T1000 (cell line): ENCODE measurements at places on chromosomes 11 and 22.

- no peak for DNase-seq
These were observed 62.5 kb downstream of the SYTL2 start for GRCh38 chr11:85748455-85748891.

- no peak for DNase-seq
These were observed 21.8 kb downstream of the NUMA1 start for GRCh38 chr11:72058416-72059034.

GRCh38 chr11:120139316-120140069, 1.6 kb upstream of the TRIM29 start:
- no peak for DNase-seq

DNA sequence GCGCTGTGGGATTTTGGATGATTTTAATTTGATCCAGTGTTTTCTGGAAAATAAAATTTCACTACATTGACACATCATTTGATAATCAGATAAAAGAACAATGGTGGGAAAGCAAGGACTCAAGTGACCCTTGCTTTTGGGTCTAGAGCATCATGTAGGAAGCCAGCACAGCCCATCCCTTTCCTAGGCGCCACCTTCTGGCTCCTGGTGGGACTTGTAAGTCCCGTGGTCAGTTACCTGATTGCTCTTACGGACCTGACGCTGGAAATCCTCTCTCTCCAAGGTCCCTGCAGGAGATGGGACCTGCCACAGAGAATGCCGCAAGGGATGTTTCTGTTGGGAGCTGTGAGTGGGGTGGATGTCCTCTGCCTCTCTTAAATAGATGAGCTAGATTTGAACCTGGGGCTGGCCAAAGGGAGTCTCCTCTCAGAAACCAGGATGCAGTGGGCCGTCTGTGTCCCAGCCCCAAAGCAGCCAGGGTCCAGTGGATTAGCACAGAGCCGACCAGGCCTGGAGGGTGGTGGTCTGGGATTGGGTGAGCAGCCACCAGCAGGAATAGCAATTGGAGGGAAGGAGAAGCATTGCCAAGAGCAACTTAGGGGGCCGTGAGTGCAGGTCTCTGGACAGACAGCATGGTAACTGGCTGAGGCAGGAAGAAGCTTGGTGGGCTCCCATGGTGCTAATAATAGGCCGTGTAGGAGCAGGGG, 21.7 kb downstream of the TIMP3 start:
- no peak for DNase-seq

DNA sequence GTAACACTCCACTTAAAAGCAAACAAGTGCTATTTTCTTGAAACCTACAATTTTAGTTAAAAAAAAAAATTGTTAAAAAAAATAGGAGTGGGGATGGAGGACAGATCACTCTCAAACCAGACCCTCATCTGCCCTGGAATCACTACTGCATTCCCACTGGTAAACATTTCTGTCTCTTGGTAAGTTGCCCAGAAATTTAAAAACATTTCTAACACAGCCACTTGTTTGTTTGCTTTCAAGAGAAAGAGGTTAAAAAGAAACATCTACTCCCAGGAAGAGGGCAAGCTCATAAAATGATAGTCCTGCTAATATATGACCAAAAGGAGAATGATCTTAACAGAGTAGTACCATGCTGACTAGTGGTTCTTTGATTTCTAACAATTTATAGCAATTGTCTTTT, 83.3 kb downstream of the SGSM3 start:
- no peak for DNase-seq

GRCh38 chr11:32935462-32936029, 42.9 kb downstream of the QSER1 start:
- DNase-seq, result no peak

DNA sequence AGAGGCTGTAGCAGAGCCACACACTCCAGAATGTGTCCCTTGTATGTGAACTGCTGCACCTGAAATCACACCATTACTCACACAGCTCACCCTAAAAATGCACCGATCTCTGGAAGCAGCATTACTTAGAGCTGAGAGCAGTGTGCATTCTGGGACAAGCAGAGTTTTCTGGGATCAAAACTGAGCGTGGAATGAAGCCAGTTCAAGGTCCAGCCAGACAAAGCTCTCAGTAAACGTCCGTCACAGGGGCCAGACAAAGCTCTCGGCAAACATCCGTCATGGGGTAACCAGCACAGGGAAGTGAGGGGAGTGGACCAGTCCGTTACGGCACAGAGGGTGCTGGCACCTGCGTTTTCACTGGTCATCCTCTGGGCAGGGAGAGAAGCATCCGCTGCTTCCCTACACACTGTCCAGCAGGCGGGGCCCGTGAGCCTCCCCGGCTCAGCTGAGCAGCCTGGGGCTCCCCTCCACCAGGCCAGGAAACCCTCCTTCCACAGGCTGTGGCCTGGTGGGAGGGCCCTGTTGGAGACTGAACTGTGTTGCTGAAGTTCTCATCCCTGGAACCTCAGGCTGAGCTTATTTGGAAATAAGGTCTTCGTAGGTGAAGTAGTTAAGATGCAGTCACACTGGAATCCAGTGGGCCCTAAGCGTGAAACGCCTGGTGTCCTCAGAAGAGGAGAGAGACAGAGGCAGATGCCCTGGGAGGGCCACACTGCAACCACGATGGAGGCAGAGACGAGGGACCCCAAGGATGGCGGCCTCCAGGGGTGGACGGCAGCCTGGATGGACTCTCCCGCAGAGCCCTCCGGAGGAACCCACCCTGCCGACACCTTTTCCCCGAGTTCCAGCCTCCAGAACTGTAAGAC, 883.9 kb downstream of the BRD1 start:
- DNase-seq, result no peak
